Lung (tissue), 17 donors: ENCODE measurements at places on chromosomes 1 and 21. TPM values are rescaled to one million over a fixed set of nuclear protein-coding genes. Genes with fewer than 3 reads are reported as not detected.
A peak's percentile ranks its signal among the peaks of the same experiment; 100 is the strongest.

The FAM72C gene
- total RNA-seq = 0.09 TPM

DNA sequence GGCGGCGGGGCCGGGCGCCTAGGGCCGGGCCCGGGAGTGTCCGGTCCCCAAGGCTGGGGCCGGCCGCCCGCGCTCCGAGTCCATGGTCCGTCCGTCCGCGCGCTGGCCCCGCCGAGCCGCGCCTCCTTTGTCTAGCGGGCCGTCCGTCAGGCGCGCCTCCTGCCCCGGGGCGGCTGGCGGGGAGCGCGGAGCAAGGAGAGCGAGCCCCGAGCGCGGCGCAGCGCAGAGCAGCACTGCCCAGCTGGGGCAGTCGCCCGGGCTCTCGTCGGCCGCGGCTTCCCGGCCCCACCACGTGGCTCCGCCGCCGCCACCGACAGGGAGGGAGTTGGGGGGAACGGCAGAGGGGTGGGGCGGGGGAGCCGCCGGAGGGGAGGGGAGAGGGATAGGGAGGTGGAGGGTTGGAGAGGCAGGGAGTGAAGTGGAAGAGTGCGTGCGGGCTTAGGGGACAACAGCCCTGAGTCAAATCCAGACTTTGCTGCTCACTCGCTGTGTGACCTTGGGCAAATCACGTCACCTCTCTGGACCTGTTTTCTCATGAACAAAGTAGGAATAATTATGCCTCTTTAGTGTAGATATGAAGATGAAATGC lies at the start of gene NKAIN1:
NKAIN1 (minus strand) TSS at position 235 of the 589 bp plus-strand sequence. CDS start 340 bp downstream, outside the sequence.
- peak; percentile 58 for DNase-seq

- DNase-seq = no peak
These were observed 43.9 kb downstream of the SDC3 start for GRCh38 chr1:30864681-30865080.

DNA sequence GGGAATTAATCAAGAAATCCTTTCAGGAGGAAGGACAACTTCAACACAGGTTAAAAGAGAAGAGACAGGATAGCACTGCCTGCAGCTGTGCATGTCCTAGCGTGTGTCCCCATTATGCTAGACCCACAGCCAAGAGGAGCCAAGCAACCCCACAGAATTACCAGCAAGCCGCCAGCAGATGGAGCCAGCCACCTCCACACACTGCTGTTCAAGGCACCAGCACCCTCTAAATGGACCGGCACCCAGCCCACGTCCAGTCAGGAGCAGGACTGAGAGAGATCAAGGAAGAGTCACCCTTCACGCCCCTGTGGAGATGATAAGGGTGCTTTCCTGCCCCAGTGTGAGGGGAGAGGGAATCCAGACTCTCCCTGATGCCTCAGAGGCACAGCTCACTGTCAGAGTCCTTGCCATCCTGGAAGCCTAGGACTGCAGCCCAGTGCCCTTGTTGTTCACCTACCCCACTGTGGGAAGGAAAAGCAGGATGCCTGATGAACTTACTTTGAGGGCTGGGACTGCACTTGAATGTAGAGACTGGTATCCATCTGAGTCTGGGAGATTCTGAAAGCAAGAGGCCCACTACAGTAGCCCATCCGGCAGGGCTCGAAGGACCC lies 37.1 kb upstream of the CTTNBP2NL start:
- peak; percentile 38 for DNase-seq

DNA sequence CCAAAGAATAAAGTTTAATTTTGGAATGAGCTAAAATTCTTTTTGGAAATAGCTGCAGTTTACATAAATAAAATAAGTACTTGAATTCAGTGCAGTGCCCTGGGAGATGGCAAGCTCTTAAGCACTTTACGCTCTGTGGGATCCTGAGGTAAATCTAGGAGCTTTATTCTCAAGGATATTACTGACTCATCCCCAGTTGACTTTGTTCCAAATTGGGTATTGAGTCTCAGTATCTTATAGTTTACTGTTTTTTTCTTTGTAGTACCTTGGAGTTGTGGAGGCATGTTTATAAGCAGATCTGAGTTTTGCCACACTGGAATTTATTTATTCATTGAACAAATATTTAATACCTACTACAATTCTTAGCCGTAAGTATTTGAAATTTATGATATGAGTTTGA lies 27.4 kb upstream of the HRNR start:
- no peak for DNase-seq

The DMRTA2 gene
- total RNA-seq = not detected

The GBP6 gene
- total RNA-seq = 1.3 TPM

DNA sequence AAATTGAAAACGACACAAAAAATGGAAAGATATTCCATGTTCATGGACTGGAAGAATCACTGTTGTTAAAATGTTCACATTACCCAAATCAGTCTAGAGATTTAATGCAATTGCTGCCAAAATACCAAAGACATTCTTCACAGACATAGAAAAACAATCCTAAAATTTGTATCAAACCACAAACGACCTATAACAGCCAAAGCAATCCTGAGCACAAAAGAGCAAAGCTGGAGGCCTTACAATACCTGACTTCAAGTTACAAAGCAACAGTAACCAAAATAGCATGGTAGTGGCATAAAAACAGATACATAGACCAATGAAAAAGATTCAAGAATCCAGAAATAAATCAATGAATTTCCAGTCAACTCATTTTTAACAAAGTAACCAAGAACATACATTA lies 1077.3 kb downstream of the KCNT2 start:
- DNase-seq = no peak

DNA sequence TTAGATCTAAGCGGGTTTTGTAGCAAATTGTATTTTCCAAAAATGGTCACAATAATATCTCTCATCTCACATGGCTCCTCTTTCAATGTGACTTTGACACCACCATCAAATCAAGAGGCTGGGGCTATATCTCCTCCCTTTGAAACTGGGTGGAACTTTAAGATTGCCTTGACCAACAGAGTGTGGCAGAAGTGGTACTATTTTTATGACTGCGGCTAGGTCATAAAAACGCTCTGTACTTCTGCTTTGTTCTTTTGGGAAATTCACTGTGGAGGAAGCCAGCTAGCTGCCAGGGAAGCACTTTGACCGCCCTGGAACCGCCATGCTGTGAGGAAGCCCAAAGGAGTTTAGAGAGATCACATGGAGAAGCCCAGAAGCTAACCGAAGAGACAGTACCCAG lies 50.7 kb upstream of the ACOT11 start:
- DNase-seq = no peak

The AKNAD1 gene
- 0.31 TPM for total RNA-seq

The RRP1B gene
- total RNA-seq = 14.6 TPM

DNA sequence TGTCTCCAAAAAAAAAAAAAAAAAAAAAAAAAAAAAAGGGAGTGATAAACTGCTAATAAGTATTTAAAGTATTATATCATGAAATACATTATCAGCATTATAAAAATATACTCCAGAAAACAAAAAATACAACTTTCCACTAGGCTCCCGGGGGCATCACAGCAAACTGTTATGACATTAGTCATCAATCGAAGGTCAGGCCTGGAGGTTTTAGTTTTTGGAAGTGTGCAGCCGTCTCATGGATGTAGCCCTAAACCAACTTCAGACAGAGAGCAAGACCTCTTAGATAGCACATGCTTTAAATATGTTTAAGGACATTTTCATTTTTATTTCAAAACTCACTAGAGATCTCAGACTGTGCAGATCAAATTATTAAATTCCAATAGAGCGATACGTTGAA lies 106.3 kb downstream of the RERE start:
- DNase-seq = no peak

GRCh38 chr1:160865337-160865736 lies 2.6 kb upstream of the CD244 start:
- DNase-seq = no peak

- no peak for DNase-seq
These were observed 73.7 kb downstream of the CAPZB start for GRCh38 chr1:19411612-19412011.

GRCh38 chr1:31799196-31799894 lies 16.5 kb downstream of the SPOCD1 start:
- DNase-seq = peak; percentile 20

The KHDC4 gene
- 63.1 TPM for total RNA-seq

DNA sequence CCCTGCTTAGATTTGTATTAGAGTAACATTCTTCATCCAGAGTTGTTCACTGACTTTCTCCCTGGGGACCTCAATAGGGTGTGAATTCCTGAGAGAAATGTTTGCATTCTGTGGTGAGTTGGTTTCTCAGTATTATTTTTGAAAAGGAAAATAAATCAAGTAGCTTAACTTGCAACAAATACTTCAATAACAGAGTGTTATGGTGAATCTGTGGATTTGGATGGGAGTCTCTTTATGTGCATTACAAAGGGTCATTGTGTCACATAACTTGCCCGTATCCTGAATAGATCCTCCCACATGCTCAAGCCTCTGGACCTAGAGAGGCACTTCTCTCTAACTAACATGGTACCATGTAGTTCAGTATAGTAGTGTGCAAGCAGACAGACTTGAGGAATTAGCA lies 68.4 kb upstream of the IPO9 start:
- no peak for DNase-seq

The ICOSLG gene
- total RNA-seq = 4.0 TPM
